ENCODE measurements at places on chromosomes 11 and 22. TPM values are rescaled to one million over a fixed set of nuclear protein-coding genes. Genes with fewer than 3 reads are reported as not detected.
A peak's percentile ranks its signal among the peaks of the same experiment; 100 is the strongest.

DNA sequence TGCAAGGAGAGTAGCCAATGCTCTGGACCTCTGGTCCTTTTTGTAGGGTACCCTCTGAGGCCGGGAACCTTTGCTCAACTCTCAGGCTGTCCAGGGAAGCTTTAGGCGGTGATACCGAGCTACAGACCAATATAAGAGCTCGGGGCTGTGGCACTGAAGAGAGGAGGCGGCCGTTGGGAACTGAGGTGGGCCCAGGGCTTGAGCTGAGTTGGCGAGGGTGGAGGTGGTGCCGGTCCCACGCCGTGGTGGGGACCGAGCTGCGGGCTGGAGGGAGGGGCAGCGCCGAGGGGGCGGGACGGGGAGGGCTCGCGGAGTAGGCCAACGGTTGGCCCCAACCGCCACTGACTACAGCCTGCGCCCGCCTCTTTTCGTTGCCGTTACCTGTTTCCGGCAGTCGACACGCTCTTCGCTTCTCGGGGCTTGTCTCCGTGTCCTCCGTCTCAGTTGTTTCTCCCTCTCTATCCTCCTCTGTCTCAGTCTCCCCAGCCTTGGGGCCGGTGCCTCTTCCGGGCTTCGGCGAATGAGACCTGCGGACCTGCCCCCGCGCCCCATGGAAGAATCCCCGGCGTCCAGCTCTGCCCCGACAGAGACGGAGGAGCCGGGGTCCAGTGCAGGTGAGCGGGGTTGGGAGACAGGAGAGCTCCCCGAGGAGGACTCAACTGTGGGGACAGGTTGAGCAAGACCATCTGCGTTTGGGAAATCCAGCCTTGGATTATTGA lies at the start of gene NEU3:
Gene NEU3 (plus strand): TSS at position 393 of the 719 bp plus-strand sequence. CDS start 128 bp downstream, at position 521.
- H3K36me3 ChIP-seq: peaks cover 2% of the 10 kb centered on the region
- peak; percentile 89 for DNase-seq
- peak within 1 kb of the TSS; percentile 96 for H3K4me3 ChIP-seq
- no peaks in the 10 kb centered on the region for H3K27me3 ChIP-seq

DNA sequence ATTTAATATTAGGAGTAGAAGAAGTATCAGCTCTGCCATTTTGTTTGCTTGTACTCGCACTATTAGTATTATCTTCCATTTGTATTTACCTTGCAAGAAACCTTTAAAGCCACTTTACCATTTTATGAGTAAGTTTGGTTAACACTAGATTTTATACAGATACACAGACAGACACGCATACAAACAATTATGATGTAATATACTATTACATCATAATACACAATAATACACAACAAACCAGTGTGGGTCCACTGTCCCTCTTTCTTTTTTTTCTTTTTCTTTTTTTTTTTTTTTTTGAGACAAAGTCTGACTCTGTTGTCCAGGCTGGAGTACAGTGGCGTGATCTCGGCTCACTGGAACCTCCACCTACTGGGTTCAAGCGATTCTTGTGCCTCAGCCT lies 170.3 kb upstream of the NARS2 start:
- no peaks in the 10 kb centered on the region for H3K4me1 ChIP-seq
- H3K27me3 ChIP-seq: no peaks in the 10 kb centered on the region
- no peak overlapping the region for H3K27ac ChIP-seq
- no peak overlapping the region for H3K4me3 ChIP-seq

GRCh38 chr11:70477176-70477575 lies 78.8 kb downstream of the CTTN start:
- H3K36me3 ChIP-seq: peaks cover 4% of the 10 kb centered on the region
- no peak for DNase-seq
- no peaks in the 10 kb centered on the region for H3K27me3 ChIP-seq
- H3K4me3 ChIP-seq: no peak overlapping the region
- no peak overlapping the region for H3K27ac ChIP-seq

- H3K4me1 ChIP-seq: peaks cover 3% of the 10 kb centered on the region
- H3K4me3 ChIP-seq: peak overlapping the region; percentile 45
- peak overlapping the region; percentile 72 for H3K27ac ChIP-seq
These were observed 3.1 kb downstream of the ILK start for GRCh38 chr11:6606471-6607189.

DNA sequence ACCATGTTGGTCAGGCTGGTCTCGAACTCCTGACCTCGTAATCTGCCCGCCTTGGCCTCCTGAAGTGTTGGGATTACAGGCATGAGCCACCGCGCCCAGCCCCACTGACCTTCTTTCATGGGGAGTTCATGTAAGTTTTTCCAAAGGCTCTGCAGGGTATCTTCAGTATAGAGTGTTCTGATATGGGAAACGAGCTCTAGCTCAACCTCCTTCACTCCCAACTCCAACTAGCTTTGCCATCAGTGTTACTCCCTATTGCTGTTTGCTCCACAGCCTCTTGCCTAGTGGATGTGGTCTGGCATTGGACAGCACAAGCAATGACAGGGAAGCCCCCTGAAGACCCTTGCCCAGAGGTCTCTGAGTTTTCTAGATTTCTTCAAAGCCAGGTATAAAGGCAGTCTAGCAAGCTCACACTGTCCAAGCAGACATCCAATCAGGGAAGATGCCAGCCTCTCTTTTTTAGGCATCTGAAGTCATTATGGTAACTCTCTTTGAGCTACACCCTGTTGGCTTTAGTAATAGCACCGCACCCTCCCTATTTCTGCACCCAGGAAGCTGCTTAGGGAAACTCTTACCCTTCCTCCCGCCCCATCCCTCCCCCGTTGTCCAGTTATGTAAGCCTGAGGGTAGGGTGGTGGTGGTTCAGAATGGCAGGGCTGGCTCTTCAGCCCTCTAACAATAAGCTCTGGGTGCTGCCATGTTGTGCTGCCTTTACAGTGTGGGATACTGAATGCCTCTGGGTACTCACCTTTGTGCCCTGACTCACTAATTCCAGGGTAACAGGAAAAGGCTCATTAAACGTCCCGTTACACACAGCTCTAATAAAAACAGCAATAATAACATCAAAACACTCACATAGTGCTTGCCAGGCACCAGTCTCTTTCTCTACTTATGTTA lies 41.4 kb upstream of the CLDN5 start:
- no peak overlapping the region for H3K27ac ChIP-seq
- no peaks in the 10 kb centered on the region for H3K4me1 ChIP-seq
- no peaks in the 10 kb centered on the region for H3K36me3 ChIP-seq

DNA sequence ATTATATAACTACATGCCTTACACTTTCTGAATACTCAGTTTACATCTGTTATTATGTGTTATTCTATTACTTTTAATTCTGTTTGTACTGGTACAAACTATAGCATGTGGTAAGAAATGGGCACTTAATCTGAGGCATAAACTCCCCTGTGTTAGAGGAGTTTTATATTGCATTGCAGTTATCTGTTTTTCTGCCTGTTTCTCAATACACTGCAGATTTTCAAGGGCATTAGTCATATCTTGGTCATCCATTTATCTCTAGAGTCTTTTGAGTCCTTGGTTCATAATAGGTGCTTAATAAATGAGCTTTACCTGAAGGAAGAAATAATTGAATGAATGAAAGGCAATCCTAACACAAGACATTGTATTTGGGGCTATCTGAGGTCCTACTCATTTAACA lies 182.9 kb upstream of the CTSC start:
- H3K36me3 ChIP-seq: no peaks in the 10 kb centered on the region
- no peak for DNase-seq
- no peak overlapping the region for H3K27ac ChIP-seq
- H3K4me1 ChIP-seq: peaks cover 2% of the 10 kb centered on the region
- no peak overlapping the region for H3K4me3 ChIP-seq

- peaks cover 14% of the 10 kb centered on the region for H3K36me3 ChIP-seq
- DNase-seq: no peak
- no peak overlapping the region for H3K27ac ChIP-seq
- H3K4me3 ChIP-seq: no peak overlapping the region
These were observed 13.9 kb upstream of the PNPLA5 start for GRCh38 chr22:43905681-43906080.

DNA sequence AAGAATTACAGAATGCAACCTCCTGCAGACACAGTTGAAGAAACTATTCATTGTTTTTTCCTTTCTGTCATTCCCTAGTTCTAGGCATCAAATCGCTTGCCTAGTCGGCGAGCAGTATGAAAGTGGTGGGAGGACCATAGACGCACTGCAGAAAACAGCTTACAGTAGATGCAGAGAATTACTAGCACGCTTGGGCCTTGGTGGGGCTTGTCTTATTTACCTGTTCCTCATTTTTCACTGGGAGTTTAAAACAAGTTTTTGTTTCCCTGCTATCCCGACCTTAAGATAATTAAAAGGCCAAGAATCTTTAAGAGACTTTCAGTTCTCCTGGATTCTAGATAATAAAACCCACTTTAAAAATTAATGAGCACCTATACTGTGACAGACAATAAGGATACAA lies 713 bp upstream of the ARL14EP start:
- no peak overlapping the region for H3K27ac ChIP-seq
- H3K36me3 ChIP-seq: no peaks in the 10 kb centered on the region
- peak overlapping the region; percentile 97 for H3K4me3 ChIP-seq
- no peak for DNase-seq
- no peaks in the 10 kb centered on the region for H3K27me3 ChIP-seq
- H3K4me1 ChIP-seq: no peaks in the 10 kb centered on the region

- no peaks in the 10 kb centered on the region for H3K36me3 ChIP-seq
- no peak overlapping the region for H3K27ac ChIP-seq
- H3K4me3 ChIP-seq: no peak overlapping the region
- no peak for DNase-seq
These were observed 114.8 kb downstream of the SNX19 start for GRCh38 chr11:130801333-130802122.

DNA sequence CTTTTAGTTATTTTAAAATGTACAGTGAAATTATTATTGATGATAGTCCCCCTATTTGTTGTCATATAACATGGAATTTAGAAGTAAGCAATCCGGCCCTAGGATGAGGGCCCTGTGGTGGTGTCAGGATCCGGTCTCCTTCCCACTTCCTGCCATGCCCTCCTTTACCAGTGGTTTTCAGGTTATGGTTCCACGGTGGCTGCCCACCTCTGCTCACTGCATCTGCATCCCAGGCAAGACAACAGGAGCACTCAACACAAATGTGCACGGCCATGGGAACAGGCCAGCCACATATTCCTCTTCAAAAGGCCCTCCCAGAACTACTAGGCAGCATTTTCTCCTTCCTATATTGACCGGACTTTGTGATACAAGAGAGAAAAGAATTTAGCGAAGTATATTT lies 1007.2 kb downstream of the TBC1D22A start:
- no peak for DNase-seq
- no peaks in the 10 kb centered on the region for H3K4me1 ChIP-seq
- no peaks in the 10 kb centered on the region for H3K36me3 ChIP-seq
- no peak overlapping the region for H3K4me3 ChIP-seq

DNA sequence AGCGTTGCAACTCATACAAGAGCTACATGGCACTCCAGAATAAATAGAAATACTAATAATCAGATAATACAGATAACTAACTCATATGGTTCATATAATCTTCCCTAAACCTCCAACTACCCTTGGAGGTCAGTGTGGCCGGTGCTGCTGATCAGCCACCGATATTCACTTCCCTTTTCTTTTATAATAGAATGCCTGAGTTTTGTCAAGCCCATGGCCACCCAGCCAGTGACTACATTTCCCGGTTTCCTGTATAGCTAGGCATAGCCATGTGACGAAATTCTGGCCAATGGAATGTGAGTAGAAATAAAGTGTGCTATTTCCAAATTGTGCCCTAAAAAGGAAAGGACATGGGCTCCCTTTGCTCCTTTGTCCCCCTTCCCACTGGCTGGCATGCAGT lies 5.9 kb upstream of the CAT start:
- H3K4me3 ChIP-seq: no peak overlapping the region
- no peaks in the 10 kb centered on the region for H3K4me1 ChIP-seq
- DNase-seq: no peak
- H3K27ac ChIP-seq: no peak overlapping the region

DNA sequence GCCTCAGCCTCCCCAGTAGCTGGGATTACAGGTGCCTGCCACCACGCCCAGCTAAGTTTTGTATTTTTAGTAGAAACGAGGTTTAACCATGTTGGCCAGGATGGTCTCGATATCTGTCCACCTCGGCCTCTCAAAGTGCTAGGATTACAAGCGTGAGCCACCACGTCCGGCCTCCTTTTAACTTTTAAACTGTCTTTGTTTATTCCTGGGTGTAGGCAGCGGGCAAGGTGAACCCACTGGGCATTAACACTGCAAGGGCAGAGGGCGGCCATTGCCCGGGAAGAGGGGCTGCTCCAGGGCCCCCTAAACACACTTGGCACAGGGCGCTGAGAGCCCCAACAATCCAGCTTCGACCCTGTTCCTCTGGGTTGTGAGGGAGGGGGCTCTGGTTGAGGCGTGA lies 693.6 kb downstream of the BRD1 start:
- no peak for DNase-seq
- H3K36me3 ChIP-seq: no peaks in the 10 kb centered on the region
- H3K4me3 ChIP-seq: no peak overlapping the region
- no peaks in the 10 kb centered on the region for H3K27me3 ChIP-seq

DNA sequence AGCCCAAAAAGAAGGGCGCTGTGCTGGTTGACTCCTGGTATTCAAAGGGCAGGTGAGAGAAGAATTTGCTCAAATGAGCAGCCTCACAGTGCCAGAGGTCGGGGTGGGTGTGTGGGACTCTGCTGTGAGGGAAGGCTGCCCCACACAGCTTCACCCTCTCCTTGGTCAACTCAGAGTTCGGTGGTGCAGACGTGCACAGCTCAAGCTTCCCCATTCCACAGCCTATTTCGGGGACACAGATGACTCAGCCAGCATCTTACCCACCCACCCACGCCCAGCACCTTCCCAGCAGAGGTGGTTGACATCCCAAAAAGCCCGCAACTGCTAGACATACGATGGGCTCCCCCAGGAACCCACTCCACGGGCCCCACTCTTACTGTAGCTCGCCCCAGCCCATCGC lies 46.5 kb upstream of the CCND1 start:
- H3K4me3 ChIP-seq: no peak overlapping the region
- H3K27ac ChIP-seq: no peak overlapping the region
- DNase-seq: no peak
- no peaks in the 10 kb centered on the region for H3K27me3 ChIP-seq
- no peaks in the 10 kb centered on the region for H3K36me3 ChIP-seq

- H3K27ac ChIP-seq: no peak overlapping the region
- no peaks in the 10 kb centered on the region for H3K4me1 ChIP-seq
- DNase-seq: no peak
- H3K27me3 ChIP-seq: no peaks in the 10 kb centered on the region
- H3K4me3 ChIP-seq: no peak overlapping the region
These were observed 175.7 kb upstream of the CARD18 start for GRCh38 chr11:105315287-105315686.

- DNase-seq: no peak
- H3K36me3 ChIP-seq: no peaks in the 10 kb centered on the region
- H3K4me1 ChIP-seq: peaks cover 36% of the 10 kb centered on the region
- no peaks in the 10 kb centered on the region for H3K27me3 ChIP-seq
These were observed 10.4 kb upstream of the MALAT1 start for GRCh38 chr11:65488273-65489034.

GRCh38 chr11:22584976-22585375 lies 40.6 kb downstream of the FANCF start:
- no peak for DNase-seq
- no peaks in the 10 kb centered on the region for H3K27me3 ChIP-seq
- H3K36me3 ChIP-seq: no peaks in the 10 kb centered on the region
- no peaks in the 10 kb centered on the region for H3K4me1 ChIP-seq
- H3K4me3 ChIP-seq: no peak overlapping the region
- no peak overlapping the region for H3K27ac ChIP-seq

The NRGN gene
- total RNA-seq: 7.0 TPM

The MOV10L1 gene
- total RNA-seq: not detected

The RIBC2 gene
- total RNA-seq: 3.3 TPM

The OR51E1 gene
- not detected for total RNA-seq

The PLEKHA7 gene
- 21.0 TPM for total RNA-seq

The HEPHL1 gene
- 0.07 TPM for total RNA-seq

The GTSE1 gene
- total RNA-seq: 42.6 TPM

The CYB5R2 gene
- total RNA-seq: 44.5 TPM

The P2RX3 gene
- total RNA-seq: 0.15 TPM

The DBX1 gene
- 0.15 TPM for total RNA-seq

All from H9 (cell line).